ENCODE measurements at places on chromosomes 1 and 21. TPM values are rescaled to one million over a fixed set of nuclear protein-coding genes. Genes with fewer than 3 reads are reported as not detected.

COL24A1 gene
- 0.03 TPM for total RNA-seq

IQGAP3 gene
- 20.9 TPM for total RNA-seq

DDOST gene
- 214 TPM for total RNA-seq

LRP8 gene
- 38.0 TPM for total RNA-seq

EPHB2 gene
- total RNA-seq, result 45.0 TPM

ADAM30 gene
- not detected for total RNA-seq

KCNJ9 gene
- not detected for total RNA-seq

Measured in A549 treated with CORT108297 at 1 μM for 4 hours (cell line).